Stomach (tissue), 19 donors: ENCODE measurements at places on chromosomes 6 and 20. TPM values are rescaled to one million over a fixed set of nuclear protein-coding genes. Genes with fewer than 3 reads are reported as not detected.

The PHACTR3 gene
- polyA plus RNA-seq = 3.2 TPM

The CLDN20 gene
- polyA plus RNA-seq = not detected

The GGTLC1 gene
- not detected for polyA plus RNA-seq

The GLP1R gene
- not detected for polyA plus RNA-seq

The OR12D3 gene
- polyA plus RNA-seq = not detected

The LAMA4 gene
- polyA plus RNA-seq = 14.0 TPM

The ZNF391 gene
- polyA plus RNA-seq = 0.90 TPM

The CST2 gene
- 0.58 TPM for polyA plus RNA-seq

The RAMACL gene
- polyA plus RNA-seq = not detected
